ENCODE measurements at places on chromosomes 5 and 9.
A peak's percentile ranks its signal among the peaks of the same experiment; 100 is the strongest.

DNA sequence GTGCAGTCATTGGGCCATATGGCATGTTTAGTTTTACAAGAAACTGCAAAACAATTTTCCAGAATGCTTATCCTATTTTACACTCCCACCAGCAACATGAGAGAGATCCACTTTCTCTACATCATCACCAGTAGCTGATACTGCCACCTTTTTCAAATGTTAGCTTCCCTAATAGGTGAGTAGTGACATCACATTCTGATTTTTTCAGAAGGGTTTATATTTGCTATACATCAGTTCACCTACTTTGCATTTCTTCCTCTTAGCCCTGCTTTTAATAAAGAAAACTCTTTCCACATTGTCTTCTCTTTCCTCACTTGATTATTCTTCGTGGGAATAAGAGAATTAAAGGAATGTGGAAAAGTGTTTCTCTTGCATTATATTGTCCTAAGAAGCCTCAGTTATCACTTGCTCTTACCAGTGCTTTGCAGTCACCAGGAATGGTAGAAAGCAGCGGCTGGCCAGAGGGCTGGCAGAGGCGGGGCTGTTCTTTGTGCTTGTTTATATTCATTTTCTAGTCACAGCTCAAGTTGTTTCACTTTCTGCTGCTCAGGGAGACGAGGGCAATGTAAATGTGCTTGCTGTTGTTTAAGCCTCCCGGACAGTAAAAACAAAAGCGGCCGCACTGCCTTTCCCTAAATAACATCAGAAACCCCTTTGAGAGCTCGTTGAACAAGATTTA is 164.8 kb downstream of the HSD17B3 start:
- peak overlapping the region; percentile 77 for H3K27ac ChIP-seq
- no peak for DNase-seq
- peak overlapping the region; percentile 61 for H3K4me3 ChIP-seq

DNA sequence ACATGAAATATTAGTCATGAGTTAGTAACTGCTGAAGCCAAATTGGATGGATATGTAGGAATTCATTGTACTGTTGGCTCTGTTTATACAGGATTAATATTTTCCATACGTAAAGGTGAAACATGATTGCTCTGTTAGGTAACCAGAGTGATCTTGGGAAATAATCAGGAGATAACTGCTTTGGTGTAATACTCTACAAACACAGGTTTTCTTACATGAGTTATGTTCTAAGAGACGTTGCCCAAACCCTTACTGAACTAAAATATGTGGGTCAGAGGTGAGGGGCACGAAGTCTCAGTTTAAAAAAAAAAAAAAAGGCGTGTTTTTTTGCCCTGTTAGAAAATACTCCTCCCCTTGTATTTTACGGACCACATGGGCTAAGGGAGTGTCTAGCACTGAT is 7.8 kb downstream of the DNAJA1 start:
- H3K4me1 ChIP-seq, result peaks cover 40% of the 10 kb centered on the region
- no peak overlapping the region for H3K4me3 ChIP-seq
- peaks cover 84% of the 10 kb centered on the region for H3K36me3 ChIP-seq
- no peak overlapping the region for H3K27ac ChIP-seq
- no peaks in the 10 kb centered on the region for H3K27me3 ChIP-seq

DNA sequence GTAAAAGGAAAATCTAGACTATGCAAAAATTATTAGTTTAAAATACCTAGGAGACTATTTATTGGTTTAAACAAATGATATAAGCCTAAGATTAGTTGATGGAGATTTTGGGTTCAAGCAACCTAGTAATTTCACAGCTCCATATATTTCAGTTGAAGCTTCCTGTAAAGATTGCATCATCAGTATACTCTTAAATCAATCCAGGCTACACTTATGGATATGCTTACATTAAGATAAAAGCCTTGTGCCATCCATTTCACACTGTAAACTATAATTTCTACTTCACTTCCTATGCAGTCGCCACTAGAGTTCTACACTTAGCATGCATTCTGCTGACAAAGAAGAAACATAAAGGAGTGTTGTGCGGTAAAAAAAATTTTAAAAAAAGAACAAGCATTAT is 7.3 kb upstream of the LIX1 start:
- no peaks in the 10 kb centered on the region for H3K36me3 ChIP-seq
- DNase-seq, result no peak
- peaks cover 16% of the 10 kb centered on the region for H3K27me3 ChIP-seq
- no peak overlapping the region for H3K27ac ChIP-seq

DNA sequence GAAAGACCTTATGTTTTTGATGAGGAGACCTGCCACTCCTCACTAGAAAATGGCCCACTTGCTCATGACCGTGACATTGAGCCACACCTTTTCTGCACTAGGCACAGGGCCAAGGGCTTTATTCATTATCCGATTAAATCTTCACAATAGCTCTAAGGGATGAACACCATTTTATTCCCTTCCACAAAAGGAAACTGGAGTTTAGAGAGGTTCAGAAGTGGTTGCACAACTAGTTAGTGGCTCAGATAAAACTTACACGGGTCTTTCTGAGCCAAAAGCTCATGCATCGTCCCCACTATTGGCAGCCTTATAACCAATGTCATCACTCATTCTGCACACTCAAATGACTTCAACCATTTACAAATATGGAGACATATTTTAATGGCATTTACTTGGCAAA is 39.4 kb downstream of the SUSD1 start:
- H3K36me3 ChIP-seq, result peaks cover 30% of the 10 kb centered on the region
- no peak for DNase-seq
- H3K4me3 ChIP-seq, result no peak overlapping the region
- H3K27me3 ChIP-seq, result no peaks in the 10 kb centered on the region

GRCh38 chr9:124282442-124283227 is 24.9 kb downstream of the NEK6 start:
- H3K27ac ChIP-seq, result no peak overlapping the region
- peaks cover 4% of the 10 kb centered on the region for H3K36me3 ChIP-seq
- H3K4me1 ChIP-seq, result peaks cover 37% of the 10 kb centered on the region
- H3K27me3 ChIP-seq, result no peaks in the 10 kb centered on the region
- no peak overlapping the region for H3K4me3 ChIP-seq

- H3K36me3 ChIP-seq, result peaks cover 19% of the 10 kb centered on the region
- no peak overlapping the region for H3K4me3 ChIP-seq
- H3K27ac ChIP-seq, result no peak overlapping the region
- H3K27me3 ChIP-seq, result no peaks in the 10 kb centered on the region
Observed at GRCh38 chr5:14767735-14768507, 103.4 kb downstream of the OTULIN start.

DNA sequence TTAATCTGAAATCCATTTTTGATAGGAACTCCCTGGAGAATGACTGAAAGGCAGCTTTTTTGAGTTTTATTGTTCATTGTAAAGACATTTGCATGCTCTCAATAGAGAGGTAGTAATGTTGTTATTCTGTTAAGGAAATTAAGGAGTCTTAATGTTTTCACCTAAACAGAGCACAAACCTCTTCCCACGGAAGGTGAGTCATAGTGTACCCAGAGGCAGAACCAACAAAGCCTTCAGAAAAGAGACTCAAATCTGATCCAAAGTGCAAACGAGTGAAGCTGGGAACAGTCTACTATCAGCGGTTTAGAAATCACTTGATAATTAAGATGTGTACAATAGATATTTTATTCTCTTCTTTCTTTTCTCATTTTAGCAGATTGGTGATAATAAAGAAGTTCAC is 470.5 kb downstream of the PLK2 start:
- H3K27ac ChIP-seq, result no peak overlapping the region
- H3K4me3 ChIP-seq, result no peak overlapping the region
- no peak for DNase-seq

DNA sequence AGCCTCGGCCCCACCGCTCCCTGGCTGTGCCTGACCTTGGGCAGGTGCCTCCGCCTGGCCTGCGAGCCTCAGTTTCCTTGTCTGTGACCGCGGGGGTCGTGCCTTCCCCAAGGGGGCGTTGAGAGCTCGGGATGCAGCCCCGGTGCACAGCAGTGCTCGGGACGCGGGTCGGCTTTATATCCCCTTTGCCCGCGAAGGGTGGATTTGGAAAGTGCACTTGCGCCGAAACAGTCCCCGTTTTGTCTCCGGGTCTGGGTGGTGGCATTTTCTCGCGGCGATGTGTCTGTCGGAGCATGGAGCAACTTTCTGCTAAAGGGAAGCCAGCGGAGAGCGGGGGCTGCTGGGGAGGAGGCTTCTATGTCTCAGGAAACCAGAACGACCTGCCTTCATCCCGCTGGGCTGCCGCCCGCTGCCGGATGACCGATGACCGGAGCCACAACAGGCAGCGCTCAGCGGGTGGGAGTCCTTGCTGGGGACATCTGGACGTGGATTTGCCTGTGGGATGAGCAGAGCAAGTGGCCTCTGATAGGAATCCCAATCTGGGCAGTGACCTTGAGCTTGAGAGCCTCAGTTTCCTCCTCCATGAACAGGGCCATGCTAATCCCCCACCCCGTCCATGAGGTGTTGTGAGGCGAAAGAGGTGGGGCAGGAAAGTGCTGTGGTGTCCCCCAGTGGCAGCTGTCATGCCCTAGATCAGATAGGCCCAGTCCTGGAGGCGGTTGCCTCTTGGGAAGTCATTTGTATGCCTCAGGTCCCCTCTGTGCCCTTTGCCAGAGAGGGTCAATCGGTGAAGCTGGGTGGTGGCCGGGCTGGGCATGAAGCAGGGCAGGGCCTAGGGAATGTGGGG is 651 bp downstream of the HRH2 start:
- no peaks in the 10 kb centered on the region for H3K27me3 ChIP-seq
- peak overlapping the region; percentile 91 for H3K4me3 ChIP-seq
- peaks cover 82% of the 10 kb centered on the region for H3K4me1 ChIP-seq

- no peak overlapping the region for H3K27ac ChIP-seq
- no peaks in the 10 kb centered on the region for H3K4me1 ChIP-seq
- no peak for DNase-seq
- no peaks in the 10 kb centered on the region for H3K36me3 ChIP-seq
Observed at GRCh38 chr9:4258320-4259090, 41.4 kb downstream of the GLIS3 start.

DNA sequence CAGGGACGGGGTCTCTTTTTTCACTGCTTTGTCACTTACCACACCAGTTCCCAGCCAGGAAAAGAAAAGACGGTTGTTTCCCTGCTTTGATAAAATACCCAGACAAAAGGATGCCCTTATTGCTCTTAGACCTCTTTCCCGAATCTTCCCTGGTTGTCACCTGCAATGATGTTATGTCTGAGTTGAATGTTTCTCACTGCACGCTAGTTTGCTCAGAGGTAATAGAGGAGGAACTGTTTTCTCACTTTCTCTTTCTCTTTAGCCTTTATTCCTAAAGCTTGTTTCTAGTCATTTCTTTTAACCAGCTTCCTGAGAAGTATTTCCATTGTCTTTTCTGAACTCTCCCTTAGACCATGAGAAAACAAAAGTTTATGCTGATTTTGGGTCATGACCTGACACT is 32.9 kb downstream of the ACER2 start:
- peak overlapping the region; percentile 75 for H3K4me3 ChIP-seq
- H3K36me3 ChIP-seq, result no peaks in the 10 kb centered on the region
- H3K27me3 ChIP-seq, result no peaks in the 10 kb centered on the region
- DNase-seq, result no peak
- peak overlapping the region; percentile 88 for H3K27ac ChIP-seq
- H3K4me1 ChIP-seq, result peaks cover 16% of the 10 kb centered on the region

- no peak overlapping the region for H3K4me3 ChIP-seq
- H3K36me3 ChIP-seq, result peaks cover 3% of the 10 kb centered on the region
- peaks cover 7% of the 10 kb centered on the region for H3K4me1 ChIP-seq
- H3K27ac ChIP-seq, result no peak overlapping the region
Observed at GRCh38 chr9:36992501-36993316, 41.4 kb downstream of the PAX5 start.

DNA sequence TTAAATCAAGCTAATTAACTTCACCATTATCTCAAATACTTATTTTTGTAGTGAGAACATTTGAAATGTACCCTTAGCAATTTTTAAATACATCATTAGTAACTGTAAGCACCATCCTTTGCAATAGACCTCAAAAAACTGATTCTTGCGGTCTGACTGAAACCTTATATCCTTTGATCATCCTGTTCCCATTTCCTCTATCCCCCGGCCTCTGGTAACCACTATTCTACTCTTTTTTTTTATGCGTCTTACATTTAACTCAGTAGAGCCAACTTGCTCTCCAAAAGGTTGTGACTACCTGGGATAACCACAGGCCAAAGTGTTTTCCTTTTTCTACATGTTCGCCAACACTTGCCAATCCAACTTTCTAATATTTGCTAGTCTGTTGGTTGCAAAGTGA is 106.1 kb downstream of the IRX1 start:
- no peak for DNase-seq
- no peak overlapping the region for H3K27ac ChIP-seq
- H3K27me3 ChIP-seq, result no peaks in the 10 kb centered on the region
- peaks cover 3% of the 10 kb centered on the region for H3K4me1 ChIP-seq
- H3K4me3 ChIP-seq, result no peak overlapping the region

DNA sequence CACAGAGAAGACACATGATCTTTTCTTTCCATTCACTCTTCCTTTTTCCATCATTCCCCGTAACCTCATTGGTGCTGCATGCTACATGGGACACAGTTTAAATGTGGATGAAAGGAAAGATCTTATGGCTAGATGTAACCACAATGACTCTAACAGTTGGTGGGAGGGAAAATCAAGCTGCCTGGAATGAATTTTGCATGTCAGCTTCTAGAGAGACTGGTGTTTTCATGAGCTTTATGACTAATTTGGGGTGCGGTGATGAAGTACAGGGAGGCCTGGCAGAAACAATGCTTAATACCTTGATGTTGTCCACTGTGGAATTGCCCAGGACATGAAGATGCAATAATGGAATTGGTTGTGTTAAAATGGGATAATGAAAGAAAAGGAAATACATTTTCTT is 55.9 kb upstream of the MYO10 start:
- H3K27me3 ChIP-seq, result peaks cover 6% of the 10 kb centered on the region
- H3K27ac ChIP-seq, result no peak overlapping the region
- no peak overlapping the region for H3K4me3 ChIP-seq
- no peak for DNase-seq
- no peaks in the 10 kb centered on the region for H3K36me3 ChIP-seq
- peaks cover 10% of the 10 kb centered on the region for H3K4me1 ChIP-seq

All from T-helper 2 cell treated with Interferon-gamma antibody and Interleukin-4, amounts not matched to agents 5 μg/mL and 100 μg/mL, for 36 hours (primary cell).